Activated T-helper 2 cell treated with anti-CD3 and anti-CD28 coated beads, Interferon-gamma antibody, Interleukin-2, Interleukin-4, amounts not matched to agents 10 μg/mL and 5 μg/mL and 100 μg/mL, durations not matched to agents 14 hours and 24 hours and 36 hours (primary cell): ENCODE measurements at places on chromosomes 2 and 18.

DNA sequence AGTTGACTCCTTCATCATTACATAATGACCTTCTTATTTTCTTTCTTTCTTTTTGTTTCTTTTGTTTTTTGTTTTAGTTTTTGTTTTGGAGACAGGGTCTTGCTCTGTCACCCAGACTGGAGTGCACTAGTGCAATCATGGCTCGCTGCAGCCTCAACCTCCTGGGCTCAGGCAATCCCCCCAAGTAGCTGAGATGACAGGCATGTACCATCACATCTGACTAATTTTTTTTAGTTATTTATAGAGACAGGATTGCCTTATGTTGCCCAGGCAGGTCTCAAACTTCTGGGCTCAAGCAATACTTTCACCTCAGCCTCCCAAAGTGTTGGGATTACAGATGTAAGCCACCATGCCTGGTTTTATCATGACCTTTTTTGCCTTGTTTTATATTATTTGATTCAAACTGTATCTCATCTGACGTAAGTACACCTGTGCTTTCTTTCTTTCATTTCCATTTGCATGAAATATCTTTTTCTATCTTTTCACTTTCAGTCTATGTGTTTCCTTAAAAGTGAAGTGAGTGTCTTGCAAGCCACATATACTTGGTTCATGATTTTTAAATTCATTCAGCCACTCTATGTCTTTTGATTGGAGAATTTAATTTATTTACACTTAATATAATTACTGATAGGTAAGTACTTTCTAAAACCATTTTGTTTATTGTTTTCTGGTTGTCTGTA is 39.1 kb downstream of the SP100 start:
- no peak for DNase-seq

DNA sequence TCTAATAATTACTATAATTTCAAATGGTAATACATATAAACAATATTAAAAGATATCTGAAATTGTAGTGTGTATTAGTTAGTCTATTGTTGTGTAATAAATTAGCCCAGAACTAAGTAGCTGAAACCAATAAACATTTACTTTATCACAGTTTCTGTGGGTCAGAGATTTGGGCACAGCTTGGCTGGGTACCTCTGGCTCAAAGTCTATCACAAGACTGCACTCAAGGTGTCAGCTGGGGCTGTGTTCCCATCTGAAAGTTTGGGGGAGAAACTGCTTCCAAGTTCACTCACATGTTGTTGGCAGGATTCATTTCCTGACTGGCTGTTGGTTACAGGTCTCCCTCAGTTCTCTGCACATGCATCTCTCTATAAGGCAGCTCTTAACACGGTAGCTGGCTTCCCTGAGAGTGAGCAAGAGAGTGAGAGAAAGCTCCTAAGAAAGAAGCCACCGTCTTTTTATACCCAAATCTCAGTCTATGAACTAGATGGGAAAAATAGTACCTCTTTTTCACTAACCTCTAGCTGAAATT is 25.6 kb upstream of the WIPF1 start:
- no peak for DNase-seq

- no peak for DNase-seq
Measured at GRCh38 chr2:96152304-96153161, 7.3 kb upstream of the DUSP2 start.

GRCh38 chr18:59464486-59464885 is 105.4 kb upstream of the LMAN1 start:
- no peak for DNase-seq

- DNase-seq = no peak
Measured at GRCh38 chr2:187658952-187659525, 104.8 kb upstream of the TFPI start.

GRCh38 chr2:69931832-69932595 is 17.1 kb downstream of the MXD1 start:
- no peak for DNase-seq

DNA sequence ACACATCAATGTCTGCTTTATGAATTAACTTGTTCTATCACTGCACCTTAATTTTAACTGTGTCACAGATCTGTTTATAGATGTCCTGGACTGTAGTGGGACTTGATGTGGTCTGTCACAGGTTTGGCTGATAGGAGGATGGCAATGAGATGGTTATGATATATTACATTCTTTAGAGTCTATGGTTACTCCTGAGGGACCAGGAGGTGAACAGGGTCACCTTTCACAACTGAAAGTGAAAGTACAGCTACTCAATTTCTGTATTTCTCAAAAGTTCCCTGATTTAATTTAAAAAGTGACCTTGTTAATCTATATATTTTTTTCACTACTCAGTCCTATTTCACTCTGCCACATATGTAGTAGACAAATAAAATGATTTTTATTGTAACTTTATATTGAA is 1284.1 kb upstream of the GYPC start:
- no peak for DNase-seq

- DNase-seq = no peak
Measured at GRCh38 chr2:18074476-18074875, 196.0 kb downstream of the KCNS3 start.

GRCh38 chr2:118847762-118848172 is 319 bp upstream of the EN1 start:
- DNase-seq = no peak

DNA sequence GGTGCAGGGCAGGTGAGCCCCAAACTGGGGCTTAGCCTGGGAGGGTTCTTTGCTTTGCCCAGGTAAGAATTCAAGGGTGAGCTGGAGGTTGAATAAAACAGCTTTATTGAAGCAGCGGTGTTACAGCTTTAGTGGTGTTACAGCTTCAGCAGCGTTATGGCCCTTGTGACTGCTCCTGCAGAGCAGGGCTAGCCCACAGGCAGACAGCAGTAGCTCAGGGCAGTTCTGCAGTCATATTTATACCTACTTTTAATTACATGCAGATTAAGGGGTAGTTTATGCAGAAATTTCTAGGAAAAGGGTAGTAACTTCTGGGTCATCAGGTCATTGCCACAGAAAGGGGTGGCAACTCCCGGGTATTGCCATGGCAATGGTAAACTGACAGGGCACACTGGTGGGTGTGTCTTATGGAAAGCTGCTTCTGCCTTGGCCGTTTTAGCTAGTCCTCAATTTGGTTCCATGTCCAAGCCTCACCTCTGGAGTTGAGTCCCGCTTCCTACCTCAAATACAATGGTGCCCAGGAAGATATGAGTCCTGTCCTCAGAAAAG is 78.2 kb downstream of the THNSL2 start:
- no peak for DNase-seq

DNA sequence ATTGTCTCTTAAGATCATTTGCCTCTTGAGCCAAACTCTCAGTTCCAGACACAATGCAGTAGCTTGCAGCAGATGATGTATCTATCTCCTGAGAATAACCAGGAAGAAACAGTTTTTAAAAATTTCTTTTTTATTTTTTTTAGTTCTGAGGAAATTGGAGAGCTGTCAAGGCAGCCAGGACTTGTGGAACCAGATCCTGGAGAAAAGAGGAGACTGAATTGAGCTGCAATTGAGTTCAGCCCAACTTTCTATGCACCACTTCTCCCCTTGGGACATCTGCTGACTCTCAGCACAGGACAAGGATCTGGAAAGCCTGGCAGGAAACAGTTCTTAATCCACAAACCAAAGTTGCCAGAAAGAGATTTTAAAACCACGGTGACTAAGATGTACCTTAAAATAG is 13.5 kb upstream of the CSRNP3 start:
- no peak for DNase-seq

GRCh38 chr2:214217599-214217998 is 193.3 kb upstream of the VWC2L start:
- no peak for DNase-seq

GRCh38 chr18:79275461-79275860 is 120.3 kb upstream of the NFATC1 start:
- no peak for DNase-seq

GRCh38 chr18:34718610-34719009 is 8.5 kb downstream of the DTNA start:
- no peak for DNase-seq

- peak; percentile 41 for DNase-seq
Measured at GRCh38 chr2:55133467-55134315, 83.4 kb upstream of the RTN4 start.

DNA sequence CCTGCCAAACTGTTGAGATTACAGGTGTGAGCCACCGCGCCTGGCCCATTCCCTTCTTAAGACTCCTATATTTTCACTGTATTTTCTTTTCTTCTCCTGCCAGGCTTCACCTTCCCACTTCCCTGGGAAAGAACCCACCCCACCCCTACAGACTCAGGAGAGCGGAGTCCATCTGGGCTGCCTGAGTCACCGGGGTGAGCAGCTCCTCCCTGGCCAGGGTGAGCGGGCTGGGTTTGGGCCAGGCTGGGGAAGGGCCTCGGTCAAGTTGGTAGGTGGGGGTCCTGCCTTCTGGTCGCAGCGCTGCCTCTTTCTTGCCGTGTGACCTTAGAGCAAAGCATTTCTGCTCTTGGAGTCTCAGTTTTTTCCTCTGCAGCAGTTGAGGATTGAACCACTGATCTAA is 2.1 kb upstream of the GAREM2 start:
- no peak for DNase-seq

- no peak for DNase-seq
Measured at GRCh38 chr2:157304811-157305722, 20.6 kb downstream of the ERMN start.

- DNase-seq = no peak
Measured at GRCh38 chr2:121245913-121246312, 39.1 kb downstream of the TFCP2L1 start.

DNA sequence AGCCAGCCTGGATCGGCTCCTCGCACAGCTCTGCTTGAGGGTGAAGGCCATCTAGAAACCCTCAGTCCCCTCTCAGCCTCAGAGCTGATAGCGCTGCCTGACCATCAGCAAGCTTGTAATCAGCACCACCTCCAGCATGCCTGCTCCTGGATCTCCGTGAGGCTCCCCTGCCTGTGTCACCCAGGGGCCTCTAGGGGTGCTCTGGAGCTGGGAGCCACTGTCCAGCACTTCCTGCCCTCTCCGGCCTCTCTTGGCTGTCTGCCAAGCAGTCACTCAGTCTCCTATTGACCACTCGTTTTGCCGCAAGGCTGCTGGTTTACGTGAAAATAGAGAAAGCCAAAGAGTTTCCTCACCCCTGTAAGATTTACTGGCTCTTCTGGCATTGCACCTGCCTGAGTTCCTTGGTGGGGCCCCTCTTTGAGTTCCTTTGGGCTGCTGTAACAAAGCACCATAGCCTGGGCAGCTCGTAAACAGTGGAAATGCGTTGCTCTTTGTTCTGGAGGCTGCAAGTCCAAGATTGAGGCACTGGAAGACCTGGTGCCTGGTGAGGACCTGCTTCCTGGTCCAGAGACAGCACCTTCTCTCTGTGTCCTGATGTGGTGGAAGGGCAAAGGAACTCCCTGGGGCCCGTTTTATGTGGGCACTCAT is 17.9 kb downstream of the CAPN10 start:
- no peak for DNase-seq

DNA sequence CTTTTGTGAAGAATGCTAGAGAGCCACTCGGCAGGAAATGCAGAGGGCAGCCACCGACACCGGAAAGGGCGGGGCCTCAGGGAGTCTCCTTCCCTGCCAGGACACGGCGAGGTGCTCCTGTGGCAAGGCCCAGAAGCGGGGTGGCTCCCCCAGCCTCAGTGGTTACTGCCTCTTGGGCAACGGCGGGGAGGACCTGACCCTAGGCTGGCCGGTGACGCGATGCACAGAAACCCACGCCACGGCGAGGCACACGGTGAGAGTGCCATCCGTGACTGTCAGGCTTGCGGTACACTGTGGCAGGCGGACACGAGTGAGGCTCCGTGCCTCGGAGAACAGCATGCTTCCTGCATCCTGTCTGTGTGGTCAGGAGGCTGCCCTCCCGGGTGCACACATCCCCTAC is 47.8 kb downstream of the ZAP70 start:
- DNase-seq = peak; percentile 50

DNA sequence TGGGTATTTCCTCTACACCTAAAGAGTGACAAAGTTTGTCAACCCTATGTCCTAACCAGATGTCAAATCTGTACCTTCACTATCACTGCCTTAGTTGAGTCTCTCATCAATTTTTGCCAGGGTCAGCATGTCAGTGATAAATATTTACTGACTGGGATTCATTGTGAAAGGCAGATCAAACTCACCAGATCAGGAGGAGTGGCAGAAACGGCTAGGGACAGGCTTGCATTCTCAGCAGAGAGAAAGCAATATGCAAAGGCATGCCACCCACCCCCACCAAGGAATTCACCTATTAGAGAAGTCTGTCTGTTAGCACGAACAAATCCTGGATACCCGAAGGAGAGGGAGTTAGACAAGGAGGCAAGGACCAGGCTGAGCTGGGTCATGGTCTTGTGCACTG is 62.6 kb downstream of the PTPN2 start:
- no peak for DNase-seq

DNA sequence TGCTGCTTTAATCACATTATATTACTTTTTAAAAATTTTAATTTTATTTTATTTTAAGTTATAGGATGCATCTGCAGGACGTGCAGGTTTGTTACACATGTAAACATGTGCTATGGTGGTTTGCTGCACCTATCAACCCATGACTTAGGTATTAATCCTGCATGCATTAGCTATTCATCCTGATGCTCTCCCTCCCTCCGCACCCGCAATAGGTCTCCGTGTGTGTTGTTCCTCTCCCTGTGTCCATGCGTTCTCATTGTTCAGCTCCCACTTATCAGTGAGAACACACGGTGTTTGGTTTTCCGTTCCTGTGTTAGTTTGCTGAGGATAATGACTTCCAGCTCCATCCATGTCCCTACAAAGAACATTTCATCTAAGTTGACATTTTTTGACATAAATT is 283.2 kb downstream of the CYRIA start:
- no peak for DNase-seq

DNA sequence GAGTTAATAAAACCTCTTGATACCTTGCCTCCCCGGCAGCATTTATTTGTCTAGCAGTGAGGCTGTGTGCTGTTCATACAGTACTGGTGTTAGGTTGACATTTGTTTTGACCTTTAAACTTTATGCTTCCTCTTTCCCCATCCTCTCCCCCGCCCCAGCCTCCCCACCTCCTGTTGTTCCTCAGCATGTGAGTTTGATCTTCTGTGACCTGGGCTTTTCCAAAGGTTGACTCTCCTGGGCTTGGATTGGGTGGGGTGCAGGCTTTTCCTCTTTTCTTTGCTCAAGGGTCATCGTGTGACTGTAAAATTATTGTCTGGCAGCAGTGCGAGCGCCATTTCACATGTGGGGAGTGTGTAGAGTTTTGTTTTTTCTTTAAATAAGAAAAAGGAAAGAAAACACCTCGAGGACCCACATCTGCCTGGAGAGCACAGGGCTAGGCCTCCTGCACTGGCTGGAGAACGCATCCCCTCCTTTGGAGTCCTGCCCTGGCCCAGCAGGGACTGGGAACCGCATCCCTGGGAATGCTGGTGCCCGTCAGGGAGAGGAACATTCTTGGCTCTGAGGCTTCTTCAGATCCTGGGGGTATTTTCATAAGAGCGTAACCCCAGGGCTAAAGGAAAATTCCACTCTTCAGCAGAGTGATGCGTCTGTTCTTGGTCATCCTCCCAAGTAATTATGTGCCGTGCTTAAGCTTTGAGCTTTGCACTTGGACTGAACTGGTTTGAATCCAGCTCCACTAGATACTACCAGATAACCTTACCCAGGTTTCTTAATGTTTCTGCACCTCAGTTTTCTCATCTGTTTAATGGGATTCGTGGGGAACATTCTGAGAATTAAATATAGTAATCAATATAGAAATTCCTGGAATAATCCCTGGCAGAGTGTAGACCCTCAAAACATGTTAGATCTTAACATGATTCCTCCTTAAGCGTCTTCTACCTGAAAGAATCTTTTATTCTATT is 91.5 kb downstream of the SETBP1 start:
- DNase-seq = no peak

GRCh38 chr2:218501665-218502064 is 66.5 kb downstream of the USP37 start:
- DNase-seq = no peak

- no peak for DNase-seq
Measured at GRCh38 chr2:217367464-217367863, 507.6 kb upstream of the TNP1 start.

- no peak for DNase-seq
Measured at GRCh38 chr18:41043876-41044275, 911.2 kb upstream of the PIK3C3 start.
